Lower lobe of right lung (tissue), 2 donors: ENCODE measurements at places on chromosomes 11 and 22. TPM values are rescaled to one million over a fixed set of nuclear protein-coding genes. Genes with fewer than 3 reads are reported as not detected.

The IL10RA gene
- 37.7 TPM for total RNA-seq

The APLNR gene
- 4.1 TPM for total RNA-seq

- peak; percentile 44 for DNase-seq
Observed at GRCh38 chr11:2316169-2316962, 14.6 kb downstream of the TSPAN32 start.

The PPP1R14B gene
- 55.4 TPM for total RNA-seq

DNA sequence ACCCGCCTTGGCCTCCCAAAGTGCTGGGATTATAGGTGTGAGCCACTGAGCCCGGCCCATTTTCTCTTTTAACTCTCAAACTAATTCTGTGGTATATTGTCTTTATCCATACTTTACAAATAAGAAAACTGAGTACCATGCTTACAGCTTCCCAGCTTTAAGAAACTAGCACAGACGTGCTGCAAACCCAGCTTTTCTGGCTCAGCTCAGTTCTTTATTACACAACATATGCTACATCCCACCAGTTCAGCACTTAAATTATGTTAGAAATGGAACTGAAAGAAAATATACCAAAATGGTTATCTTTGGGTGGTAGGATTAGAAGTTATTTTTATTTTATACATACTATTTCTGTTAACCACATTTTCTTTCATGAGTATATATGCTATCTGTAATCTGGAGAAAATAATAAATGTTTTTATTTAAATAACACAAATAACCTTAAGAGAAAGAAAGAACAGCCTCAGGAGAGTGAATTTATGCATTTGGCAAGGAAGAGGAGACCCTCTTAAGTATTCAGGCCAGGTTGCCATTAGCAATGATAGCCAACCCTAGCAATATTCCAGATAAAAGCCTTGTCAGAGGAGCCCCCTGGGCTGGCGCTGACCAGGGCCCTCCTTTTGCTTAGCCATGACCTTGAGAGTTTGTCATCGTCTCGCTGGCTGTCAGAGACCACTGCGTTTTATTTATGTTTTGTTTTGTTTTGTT lies 33.8 kb downstream of the SLN start:
- DNase-seq: no peak

GRCh38 chr11:84289381-84289906 lies 1003.3 kb upstream of the CCDC90B start:
- DNase-seq: no peak

The C1QTNF4 gene
- total RNA-seq: 1.3 TPM

The ALDH3B1 gene
- total RNA-seq: 104 TPM

The SSTR3 gene
- not detected for total RNA-seq

The CNTN5 gene
- total RNA-seq: 0.24 TPM

GRCh38 chr11:21343204-21343603 lies 673.8 kb downstream of the NELL1 start:
- DNase-seq: no peak

The GAB4 gene
- not detected for total RNA-seq

DNA sequence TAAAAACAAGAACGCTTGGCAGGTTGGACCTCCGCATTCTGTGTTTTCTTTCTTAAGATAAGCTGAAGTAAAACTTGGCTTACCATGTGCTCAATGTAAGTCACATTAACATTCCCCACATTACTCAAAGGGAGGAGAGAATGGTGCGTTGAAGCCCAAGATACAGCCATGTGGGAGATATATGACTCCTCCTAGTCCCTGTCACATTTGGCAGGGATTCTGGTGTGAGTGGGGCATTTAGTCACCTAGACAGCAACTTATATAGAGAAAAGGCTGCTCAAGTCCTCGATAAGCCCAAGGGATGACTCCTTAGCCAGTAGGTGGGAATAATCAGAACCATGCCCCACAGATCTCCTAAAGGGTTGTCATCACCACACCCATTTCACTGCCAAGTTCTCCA lies 4.6 kb downstream of the PRSS23 start:
- DNase-seq: no peak

- no peak for DNase-seq
Observed at GRCh38 chr11:98155696-98156095, 865.1 kb upstream of the CNTN5 start.

DNA sequence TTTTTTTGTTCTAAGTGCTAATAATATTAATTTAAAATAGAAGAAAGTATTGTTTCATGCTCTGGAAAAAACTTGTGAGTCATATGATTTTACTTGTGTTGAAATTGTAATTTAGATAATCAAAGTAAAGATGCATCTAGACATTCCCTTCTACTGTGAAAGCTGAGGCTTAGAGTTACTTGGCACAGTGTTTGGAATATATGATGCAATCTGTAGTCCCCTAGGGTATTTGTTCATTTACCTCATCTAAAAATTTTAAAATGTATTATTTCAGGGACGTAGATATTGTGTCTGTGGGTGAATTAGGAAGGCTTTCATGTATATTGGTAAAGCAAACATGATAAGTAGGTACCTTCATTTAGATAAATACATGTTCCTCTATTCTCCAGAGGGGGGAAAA lies 793.5 kb upstream of the CNTN5 start:
- no peak for DNase-seq

GRCh38 chr11:59114344-59114743 lies 7.3 kb downstream of the FAM111B start:
- no peak for DNase-seq

DNA sequence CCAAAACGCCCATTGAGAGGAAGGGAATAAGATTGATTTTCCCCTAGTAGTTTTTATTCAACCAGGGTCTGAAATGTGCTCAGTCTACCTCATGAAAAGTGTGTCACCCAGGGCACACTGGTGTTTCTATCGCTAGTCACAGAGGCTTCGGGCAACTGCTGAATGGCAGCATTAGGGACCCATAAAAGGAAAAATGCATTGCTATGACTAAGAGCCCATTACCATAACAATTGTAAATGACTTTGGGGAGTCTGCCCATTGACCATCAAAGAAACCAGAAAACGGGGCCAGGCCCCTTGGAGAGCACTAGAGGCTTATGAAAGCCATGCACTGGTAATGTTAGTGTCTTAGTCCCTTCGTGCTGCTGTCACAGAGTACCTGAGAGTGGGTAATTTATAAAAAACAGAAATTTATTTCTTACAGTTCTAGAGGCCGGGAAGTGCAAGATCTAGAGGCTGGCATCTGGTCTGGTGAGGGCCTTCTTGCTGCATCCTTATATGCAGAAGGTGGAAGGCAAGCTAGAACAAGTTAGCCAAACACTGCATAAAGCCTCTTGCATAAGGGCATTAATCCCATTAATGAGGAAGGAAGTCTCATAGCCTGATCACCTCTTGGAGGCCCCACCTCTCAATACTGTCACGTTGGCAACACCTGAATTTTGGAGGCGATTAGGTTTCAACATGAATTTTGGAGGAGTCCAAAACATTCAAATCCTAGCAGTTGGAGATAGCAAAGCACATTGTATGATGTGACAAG lies 306.7 kb downstream of the ST3GAL4 start:
- no peak for DNase-seq

The CNTF gene
- total RNA-seq: 1.9 TPM

The CDC42EP2 gene
- total RNA-seq: 17.0 TPM

The RASL10A gene
- total RNA-seq: 0.83 TPM

- no peak for DNase-seq
Observed at GRCh38 chr11:33402066-33402465, 144.9 kb downstream of the HIPK3 start.

DNA sequence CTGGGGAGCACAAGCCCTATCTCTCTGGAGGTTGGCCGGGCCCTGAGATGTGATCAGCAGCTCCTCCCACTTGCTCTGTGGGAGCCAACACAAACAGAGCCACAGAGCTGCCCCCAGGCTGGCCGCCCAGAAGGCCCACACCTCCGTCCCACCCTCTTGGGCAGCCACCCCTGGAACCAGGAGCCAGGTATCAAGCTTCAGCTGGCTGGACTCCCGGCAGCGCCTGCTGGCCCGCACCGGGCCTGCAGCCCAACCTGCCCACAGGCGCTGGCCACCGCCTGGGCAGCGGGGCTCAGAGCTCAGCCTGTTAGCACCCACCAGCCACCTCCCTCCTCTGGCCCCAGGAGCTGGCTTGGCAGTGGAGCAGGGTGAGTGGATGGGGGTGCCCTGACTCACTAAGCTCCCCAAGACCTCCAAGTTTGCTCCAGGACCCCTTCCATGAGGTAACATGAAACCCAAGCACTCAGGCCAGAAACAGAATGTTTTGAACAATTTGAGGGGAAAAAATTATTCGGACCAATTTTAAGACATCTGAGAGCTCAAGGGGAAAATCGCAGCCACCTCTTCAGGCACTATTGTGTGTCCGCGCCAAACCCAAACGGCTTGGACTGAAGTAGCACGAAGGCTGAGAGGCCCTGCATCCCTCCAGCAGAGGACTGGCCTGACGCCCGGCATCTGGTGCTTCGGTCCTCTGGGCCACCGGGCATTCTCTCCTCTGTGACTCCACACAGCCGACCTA lies 450.8 kb downstream of the SOX6 start:
- no peak for DNase-seq

The THRSP gene
- total RNA-seq: not detected

- DNase-seq: no peak
Observed at GRCh38 chr11:16902182-16902581, 112.0 kb downstream of the PLEKHA7 start.

The RIBC2 gene
- 2.6 TPM for total RNA-seq

GRCh38 chr22:38069372-38070249 lies 12.4 kb downstream of the PICK1 start:
- DNase-seq: no peak

GRCh38 chr11:16194566-16194965 lies 161.8 kb downstream of the SOX6 start:
- DNase-seq: no peak

The TRIM6 gene
- 3.7 TPM for total RNA-seq

DNA sequence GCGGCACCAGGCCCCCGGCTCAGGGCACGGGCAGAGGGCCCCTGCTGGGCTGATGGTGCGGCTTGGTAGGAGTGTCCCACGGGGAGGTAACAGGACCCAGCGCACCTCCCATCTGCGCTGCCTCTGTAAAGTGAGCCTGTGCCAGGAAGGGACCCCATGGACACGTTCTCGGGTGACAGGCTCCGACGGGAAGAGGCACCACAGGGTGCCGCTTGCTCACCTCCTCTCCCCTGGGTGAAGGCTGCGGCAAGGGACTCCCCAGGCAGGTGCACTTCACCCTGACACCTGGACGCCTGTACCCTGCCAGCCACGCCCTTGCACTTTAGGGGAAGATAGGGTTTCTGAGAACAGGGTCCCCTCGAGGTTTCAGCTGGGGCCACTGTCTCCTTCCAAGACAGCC lies 48.1 kb downstream of the SHANK2 start:
- peak; percentile 24 for DNase-seq

- no peak for DNase-seq
Observed at GRCh38 chr22:22507743-22508273, 734 bp downstream of the ZNF280B start.

The PDGFB gene
- total RNA-seq: 30.5 TPM

The ANO5 gene
- 4.8 TPM for total RNA-seq

GRCh38 chr11:76802621-76803020 lies 19.5 kb downstream of the TSKU start:
- no peak for DNase-seq
